ENCODE measurements at places on chromosomes 5 and 9. TPM values are rescaled to one million over a fixed set of nuclear protein-coding genes. Genes with fewer than 3 reads are reported as not detected.

DNA sequence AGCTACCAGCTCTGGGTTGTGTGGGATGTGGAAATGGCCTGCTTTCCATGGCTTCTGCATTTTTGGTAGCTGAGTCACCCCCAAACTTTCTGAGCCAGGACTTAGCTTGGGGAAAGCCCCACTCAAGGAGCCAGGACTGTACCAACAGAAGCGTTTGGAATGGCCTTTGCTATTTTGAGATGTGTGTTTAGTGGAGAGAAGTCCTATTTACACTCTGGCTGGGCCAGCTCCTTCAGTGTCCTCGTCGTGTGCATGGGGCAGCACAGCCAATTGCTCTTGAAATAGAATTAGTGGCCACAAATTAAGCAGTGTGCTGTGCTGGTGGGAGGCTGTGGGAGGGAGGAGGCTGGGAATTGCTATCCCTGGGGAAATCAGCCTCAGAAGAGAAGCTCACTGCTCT is 51.6 kb downstream of the ENTREP1 start:
- no peak for DNase-seq

- DNase-seq = no peak
Observed at GRCh38 chr5:87807783-87808182, 395.1 kb upstream of the CCNH start.

DNA sequence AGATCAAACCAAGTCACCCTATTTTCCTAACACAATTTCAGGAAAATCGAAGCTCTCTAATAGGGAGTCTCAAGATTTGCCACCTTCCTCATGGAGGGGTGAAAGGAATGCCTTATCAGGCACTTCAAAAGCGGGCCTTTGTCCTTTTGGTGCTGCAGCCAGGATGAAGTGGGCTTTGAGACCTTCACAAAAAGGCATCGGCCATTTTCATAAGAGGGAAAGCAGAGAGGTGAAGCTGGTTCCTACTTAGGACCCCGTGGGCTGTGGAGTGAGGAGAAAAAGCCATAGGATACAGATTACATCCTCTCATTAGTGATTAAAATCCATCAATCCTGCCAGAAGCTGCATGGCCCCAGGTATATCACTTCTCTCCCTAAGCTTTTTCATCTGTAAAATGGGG is 859 bp downstream of the CDKN2AIPNL start:
- DNase-seq = no peak

Gene LMX1B
- total RNA-seq = 0.13 TPM

GRCh38 chr5:418162-419121 is 24.5 kb upstream of the EXOC3 start:
- DNase-seq = no peak

GRCh38 chr5:37825334-37825915 is 14.4 kb downstream of the GDNF start:
- DNase-seq = no peak

Gene NFIL3
- total RNA-seq = 13.7 TPM

DNA sequence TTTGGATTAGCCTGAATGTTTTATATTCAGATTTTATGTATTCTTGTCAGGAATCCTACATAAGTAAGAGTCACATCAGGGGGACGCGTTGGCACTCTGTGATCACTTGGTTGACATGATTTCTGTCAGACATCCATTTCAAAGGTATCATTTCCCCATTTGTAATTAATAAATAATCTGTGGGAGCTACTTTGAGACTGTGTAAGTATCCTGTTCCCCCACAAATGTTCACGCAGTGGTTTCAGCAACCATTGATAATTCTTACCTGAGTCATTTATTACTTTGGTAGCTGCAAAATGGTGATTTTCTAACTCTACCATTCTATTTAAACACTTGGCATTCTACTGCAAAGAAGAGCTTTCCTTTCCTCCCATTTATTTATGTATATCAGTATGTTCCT is 56.9 kb upstream of the TBC1D2 start:
- no peak for DNase-seq

Gene NR5A1
- 0.82 TPM for total RNA-seq

- DNase-seq = no peak
Observed at GRCh38 chr5:139839918-139840317, 44.3 kb downstream of the PSD2 start.

GRCh38 chr5:142977363-142978051 is 207.3 kb downstream of the ARHGAP26 start:
- DNase-seq = no peak

DNA sequence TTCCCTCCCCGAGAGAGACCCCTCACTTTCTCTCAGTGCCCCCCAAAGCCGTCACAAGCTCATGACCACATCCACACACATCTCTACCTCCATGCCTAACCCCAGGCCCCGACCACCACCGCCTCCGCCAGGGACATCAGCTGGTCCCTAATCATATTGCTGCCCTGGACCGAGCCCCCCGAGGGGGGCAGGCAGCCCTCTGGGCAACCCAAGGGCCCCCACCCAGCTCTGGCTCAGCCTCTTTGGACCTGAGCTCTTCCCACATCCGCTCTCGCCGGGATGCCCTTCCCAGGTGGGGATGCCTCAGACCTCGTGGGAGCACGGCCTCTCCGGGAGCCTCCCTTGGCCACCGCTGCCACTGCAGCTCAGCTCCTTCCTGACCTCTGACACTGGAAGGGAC is 18.5 kb downstream of the LHX3 start:
- DNase-seq = no peak

Gene SLC46A2
- total RNA-seq = not detected

Gene CERT1
- 44.5 TPM for total RNA-seq

DNA sequence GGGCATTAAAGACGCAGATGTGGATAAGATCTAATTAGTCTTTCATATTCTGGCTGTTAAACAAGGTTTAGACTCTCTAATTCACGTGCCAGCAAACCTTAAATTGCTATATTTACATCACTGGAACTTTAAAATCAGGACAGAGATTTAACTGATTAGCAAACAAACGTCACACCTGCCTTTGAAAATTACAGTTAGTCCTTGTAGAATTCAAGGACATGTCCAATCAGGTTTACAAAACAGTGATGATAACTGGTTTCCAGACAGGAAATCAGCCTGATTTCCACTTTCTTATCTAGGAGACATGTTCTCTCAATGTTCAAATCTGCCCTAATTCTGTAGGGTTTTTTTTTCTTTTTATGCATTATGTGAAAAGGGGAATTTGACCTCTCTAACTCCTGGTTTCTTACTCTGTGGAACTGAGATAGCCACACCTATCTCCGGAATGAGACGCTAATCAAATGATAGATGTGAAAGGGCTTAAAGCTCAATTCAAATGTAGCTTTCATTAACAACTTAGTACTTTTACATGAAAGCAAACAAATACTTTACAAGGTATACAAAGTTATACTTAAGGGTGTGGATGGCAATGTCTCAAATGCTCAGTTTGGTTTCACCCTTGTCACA is 26.5 kb downstream of the SPINK5 start:
- DNase-seq = no peak

GRCh38 chr5:34932947-34933346 is 3.6 kb downstream of the DNAJC21 start:
- DNase-seq = no peak

- no peak for DNase-seq
Observed at GRCh38 chr5:132009706-132010405, 1.6 kb downstream of the ACSL6 start.

Gene SLC22A4
- total RNA-seq = 1.3 TPM

Gene PCDHB14
- total RNA-seq = 1.8 TPM

DNA sequence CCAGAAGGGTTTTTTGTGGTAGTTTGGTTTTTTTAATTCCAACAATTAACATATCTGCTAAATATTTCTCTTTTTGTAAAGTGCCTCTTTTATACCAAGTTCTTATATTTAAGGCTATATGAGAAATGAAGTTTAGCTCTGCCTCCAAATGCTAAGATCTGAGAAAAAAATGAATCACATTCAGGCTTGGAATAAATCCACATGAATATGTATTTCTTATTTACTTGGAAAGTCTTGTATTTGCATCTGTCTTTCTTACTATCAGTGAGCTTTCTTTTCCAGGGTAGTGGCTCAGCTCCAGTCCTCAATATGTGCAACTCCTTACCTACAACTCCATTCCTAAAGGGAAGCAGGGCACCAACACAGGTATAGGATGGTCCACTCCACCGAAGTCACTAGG is 127.9 kb downstream of the GLIS3 start:
- no peak for DNase-seq

Gene ARL10
- total RNA-seq = 2.8 TPM

GRCh38 chr5:151499501-151500035 is 52.2 kb downstream of the SLC36A1 start:
- DNase-seq = no peak

- no peak for DNase-seq
Observed at GRCh38 chr5:58998544-58998943, 415.7 kb downstream of the RAB3C start.

DNA sequence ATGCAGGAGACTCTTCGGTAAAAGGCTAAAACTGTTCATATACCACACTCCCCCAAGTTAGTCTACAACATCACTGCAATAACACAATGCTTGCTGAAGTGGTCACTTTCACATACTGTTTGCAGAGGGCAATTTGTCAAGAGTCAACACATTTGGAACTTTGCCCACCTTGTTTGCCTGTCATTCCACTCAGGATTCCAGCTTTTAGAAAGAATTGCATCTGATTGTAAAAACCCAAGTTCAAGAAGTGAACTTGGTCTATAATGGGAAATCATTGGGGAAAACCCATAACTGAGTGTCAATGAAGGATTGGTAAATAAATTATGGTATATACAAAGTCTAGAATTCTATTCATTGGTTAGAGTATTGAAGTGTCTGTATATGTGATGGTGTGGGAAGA is 120.5 kb downstream of the GADD45G start:
- DNase-seq = no peak

DNA sequence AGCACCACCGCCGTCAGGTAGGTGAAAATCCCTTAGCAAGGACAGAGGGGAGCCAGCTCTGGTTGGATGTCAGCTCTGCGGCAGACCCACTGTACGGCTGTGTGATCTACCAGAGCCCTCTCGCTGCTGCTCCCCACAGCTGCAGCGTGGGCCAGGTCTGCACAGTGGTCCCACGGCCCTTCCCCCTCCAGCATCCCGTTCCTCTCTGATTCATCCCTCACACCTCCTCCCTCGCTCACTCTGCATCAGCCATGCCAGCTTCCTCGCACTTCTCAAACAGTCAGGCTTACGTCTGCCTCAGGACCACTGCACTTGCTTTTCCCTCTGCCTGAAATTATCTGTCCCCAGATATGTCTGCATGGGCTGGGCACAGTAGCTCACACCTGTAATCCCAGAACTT is 26.6 kb upstream of the CFAP157 start:
- DNase-seq = no peak

Gene AGXT2
- total RNA-seq = 0.16 TPM

All from colonic mucosa (tissue), 4 donors.